ENCODE measurements at places on chromosomes 5 and 9.

GRCh38 chr9:98805506-98806272 lies 1.8 kb upstream of the GALNT12 start:
- DNase-seq = no peak

- no peak for DNase-seq
Observed at GRCh38 chr9:74753650-74754049, 134.1 kb downstream of the TRPM6 start.

DNA sequence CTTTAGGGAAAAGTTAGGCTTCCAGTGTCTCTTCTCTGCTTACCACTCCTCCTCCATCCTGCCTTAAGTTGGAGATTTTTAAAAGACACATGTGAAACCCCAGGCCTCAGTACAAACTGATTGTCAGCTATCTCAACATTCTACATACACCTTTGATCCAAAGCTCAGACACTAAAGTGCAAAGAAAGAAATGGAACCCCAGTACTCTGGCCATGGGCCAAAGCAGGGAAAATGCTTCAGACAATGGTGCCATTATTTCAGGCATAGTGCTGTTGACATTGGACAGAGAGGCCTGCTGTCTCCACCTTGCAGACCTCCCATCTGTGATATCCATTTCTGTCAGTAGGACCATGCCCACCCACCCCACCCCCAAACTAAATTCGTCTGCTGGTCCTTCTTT lies 49.1 kb downstream of the G3BP1 start:
- peak; percentile 22 for DNase-seq

- DNase-seq = no peak
Observed at GRCh38 chr5:132262882-132263547, 5.5 kb downstream of the PDLIM4 start.

DNA sequence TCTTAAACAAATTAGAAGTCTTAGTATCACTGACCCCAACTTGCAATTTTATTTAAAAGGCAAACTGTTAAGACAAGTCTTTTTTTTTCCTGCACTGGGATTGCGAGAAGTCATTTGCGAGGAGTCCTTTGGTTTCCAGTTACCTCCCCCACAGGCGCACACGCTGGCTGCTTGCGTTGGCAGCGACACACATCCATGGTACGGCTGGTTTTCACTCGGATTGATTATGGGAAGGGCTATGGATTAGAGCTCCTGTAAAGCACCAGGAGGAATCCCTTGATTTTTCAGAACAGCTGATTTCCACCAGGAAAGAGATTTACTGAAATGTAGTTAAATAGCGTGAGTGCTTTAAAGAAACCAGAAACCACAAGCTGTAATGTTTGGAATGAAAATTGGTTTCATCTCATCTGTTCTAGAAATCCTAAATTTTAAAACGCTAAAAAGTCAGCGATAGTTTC lies 737 bp downstream of the SLC1A3 start:
- DNase-seq = no peak

- DNase-seq = no peak
Observed at GRCh38 chr9:6960777-6961176, 203.0 kb downstream of the KDM4C start.

DNA sequence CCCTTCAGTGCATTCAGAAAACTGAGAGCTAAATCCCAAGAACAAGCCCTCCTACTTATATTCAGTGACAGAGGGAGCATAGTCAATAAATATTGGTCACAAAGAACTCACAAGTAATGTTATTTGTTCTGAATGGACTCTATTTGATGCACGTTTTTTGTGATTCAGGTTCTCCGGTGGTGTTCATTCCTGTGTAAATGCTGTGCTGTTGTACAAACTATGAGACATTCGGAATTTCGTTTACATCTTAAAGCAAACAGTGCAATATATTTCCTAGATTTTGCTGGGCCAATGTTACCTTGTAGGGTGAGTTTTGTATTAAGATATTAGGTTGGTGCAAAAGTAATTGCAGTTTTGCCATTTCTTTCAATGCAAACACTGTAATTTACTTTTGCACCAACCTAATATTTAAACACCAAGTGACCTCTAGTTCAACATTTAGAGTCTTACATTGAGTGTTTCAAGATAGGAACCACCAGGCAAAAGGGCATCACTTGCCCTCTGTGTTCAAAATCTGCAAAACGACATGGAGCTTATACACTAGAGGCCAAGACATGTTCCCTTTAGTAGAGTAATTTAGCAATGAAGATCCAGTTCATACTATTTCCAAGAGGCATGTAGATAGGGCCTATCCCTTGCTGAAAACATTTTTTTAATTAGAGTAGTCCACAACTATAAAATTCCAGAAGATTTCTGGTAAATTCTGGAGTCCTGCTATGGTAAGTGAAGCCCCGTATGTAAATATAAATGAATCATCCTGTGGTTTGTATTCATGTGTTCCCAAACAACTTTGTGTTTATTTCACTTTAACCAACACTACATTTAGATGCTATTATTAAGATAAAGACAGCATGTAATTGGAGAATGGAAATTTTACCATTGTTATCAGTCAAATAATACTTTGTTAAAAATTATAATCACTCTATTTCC lies 444.0 kb upstream of the PTGER4 start:
- DNase-seq = no peak

- no peak for DNase-seq
Observed at GRCh38 chr5:123439709-123440108, 16.5 kb upstream of the CEP120 start.

- DNase-seq = no peak
Observed at GRCh38 chr9:99537996-99538395, 283.7 kb upstream of the NR4A3 start.

DNA sequence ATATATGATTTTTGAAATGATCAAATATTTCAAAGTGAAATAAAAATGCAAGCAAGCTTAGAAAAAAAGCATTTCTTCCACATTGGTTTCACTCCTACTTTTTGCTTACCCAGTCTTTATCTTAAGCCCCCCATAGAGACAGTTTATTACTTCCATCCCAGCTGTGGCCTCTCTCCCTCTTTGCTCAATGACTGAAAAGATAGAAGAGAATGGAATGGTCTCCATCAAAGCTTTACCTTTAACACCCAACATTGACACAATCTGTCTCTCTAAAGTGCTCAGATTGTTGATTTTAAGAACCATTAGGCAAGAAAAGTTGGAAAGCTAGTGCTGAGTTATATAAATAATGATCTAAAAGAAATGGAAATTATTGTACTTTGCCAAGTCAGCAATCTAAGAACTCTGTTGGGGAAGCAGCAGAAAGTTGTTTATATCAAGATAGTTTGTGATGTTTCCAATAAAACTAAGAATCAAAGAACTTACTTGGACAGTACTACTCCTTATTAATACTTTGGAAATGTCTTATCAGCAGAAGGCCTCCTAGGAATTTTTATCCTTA lies 277.5 kb upstream of the NREP start:
- no peak for DNase-seq
